ENCODE measurements at places on chromosomes 12 and 14.

DNA sequence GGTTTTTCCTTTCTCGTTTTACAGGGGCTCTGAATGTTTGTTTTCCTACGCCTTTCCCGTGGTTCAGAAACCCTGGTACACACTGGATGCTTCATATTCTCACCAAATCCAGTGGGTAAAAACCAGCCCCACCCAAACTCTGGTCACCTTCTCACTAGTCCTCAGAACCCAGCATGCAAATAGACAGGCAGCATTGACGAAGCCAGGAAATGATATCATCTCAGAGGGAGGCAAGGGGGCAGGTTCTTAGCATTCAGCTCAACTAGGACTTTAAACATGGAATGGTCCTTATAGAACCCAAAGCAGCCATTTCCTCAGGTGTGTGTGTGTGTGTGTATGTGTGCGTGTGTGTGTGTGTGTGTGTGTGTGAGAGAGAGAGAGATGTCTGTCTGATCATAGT, 142.0 kb downstream of the KCNK10 start:
- DNase-seq = no peak

GRCh38 chr12:58850826-58851225, 69.5 kb downstream of the LRIG3 start:
- DNase-seq = no peak

DNA sequence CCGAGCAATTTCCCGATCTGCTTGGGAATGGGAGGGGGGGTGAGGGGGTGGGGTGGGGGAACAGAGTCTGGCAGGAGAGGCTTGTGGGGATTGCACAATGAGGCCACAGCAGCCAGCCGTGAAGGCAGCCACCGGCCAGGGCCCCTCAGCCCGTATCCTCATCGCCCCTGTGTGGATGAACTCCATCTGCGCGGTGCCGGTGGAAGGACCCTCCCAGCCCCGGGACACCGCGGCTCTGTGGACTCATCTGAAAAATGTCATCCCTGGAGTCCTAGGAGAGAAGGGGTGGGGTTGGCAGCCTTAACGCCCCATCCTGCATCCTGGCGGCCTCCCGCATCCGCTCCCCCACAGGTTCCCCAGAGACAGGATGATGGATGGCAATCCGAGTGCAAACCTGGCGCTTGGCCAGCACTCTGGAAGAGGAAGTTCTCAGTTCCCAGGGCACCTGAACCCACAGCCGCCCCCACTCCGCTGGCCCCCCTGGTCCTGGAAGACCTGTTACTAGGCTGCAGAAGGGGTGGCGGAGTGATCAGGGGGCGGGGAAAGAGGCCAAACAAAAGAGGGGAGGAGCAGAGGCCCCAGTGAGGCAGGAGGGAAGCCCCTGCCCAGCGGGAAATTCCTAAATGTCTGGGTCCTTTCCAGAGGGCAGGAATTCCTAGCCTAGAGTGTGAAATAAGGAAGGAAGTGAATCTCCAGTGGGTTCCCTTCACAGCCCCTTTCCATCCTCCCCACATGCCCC, 1.2 kb upstream of the TNFAIP2 start:
- no peak for DNase-seq

DNA sequence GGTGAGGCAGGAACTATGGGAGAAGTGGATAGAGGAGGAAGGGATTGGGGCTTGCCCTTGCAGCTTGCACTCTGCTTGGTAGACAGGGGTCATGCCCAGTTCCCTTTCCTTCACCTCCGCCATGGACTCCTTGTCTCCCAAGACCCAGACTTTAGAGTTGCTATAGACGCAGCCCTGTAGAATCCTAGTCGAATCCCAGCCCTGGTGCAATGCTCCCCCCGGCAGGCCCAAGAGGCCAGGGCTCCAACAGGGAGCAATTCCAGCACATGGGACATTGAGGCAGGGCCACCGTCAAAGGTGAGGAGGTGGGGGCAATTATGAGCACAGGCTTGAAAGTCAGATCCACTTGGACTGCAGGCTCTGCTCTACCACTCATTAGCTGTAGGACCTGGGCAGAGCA, 29.5 kb upstream of the BCDIN3D start:
- DNase-seq = no peak

- DNase-seq = no peak
Observed at GRCh38 chr14:90969531-90970166, 90.8 kb downstream of the RPS6KA5 start.

GRCh38 chr12:50162230-50162629, 4.9 kb downstream of the CERS5 start:
- no peak for DNase-seq

- DNase-seq = no peak
Observed at GRCh38 chr14:68695856-68696255, 97.0 kb downstream of the ZFP36L1 start.

- no peak for DNase-seq
Observed at GRCh38 chr14:81305743-81306142, 85.0 kb upstream of the GTF2A1 start.
